ENCODE measurements at places on chromosomes 2 and 18.

- no peak for DNase-seq
These were observed 181.7 kb upstream of the TPO start for GRCh38 chr2:1231466-1232063.

DNA sequence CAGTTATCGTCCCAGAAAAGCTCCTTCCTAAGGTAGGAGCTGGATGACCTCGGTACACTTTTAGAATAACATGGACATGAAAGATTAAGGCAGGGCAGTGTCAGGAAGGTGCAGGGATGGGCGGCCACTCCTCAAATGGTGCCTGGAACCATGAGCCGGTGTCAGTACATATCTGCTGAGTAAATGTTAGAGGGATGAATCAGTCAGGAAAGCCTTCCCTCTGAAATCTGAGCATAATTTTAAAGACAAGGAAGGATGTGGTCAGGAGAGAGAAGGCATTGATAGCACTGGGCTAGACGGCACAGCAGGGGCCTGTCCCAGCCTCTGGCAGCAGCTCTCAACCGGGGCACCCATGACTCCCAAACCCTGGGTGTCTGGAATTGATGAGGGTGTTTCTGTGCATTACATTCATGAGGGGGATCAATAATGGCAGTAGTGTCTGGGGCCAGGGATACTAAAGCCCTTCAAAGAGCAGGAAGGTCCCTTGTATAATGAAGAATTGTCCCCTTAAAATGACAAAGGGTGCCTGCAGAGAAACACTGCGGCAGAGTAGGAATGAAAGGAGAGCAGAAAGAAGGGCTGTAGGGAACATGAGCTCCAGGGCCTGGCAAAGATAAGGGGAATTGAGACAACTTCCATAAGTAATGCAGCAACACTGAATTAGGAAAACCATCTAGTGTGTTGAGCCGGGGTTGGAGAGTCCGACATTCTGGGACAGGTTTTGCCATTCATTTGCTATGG lies 162.3 kb upstream of the REV1 start:
- DNase-seq = no peak

GRCh38 chr2:167544602-167545001 lies 656.3 kb downstream of the XIRP2 start:
- DNase-seq = no peak

- no peak for DNase-seq
These were observed 25.0 kb upstream of the COPS8 start for GRCh38 chr2:237060534-237061312.

- no peak for DNase-seq
These were observed 44.4 kb downstream of the ZBTB14 start for GRCh38 chr18:5251117-5251516.
